Stimulated activated CD8-positive, alpha-beta memory T cell treated with anti-CD3 and anti-CD28 coated beads, Interleukin-7, amount 100 ng/mL, for 1 hour (primary cell): ENCODE measurements at places on chromosomes 5 and 9.

GRCh38 chr9:4812858-4813257, 20.1 kb downstream of the RCL1 start:
- DNase-seq = no peak

DNA sequence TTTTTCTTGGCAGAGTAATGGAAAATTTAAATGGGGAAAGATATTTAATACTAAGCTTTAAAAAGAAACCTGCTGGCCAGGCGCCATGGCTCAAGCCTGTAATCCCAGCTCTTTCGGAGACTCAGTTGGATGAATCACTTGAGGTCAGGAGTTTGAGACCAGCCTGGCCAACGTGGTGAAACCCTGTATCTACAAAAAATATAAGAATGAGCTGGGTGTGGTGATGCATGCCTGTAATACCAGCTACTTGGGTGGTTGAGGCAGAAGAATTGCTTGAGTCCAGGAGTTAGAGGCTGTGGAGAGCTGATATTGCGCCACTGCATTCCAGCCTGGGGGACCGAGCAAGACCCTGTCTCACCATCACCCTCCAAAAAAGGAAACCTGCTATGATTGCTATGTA, 32.8 kb downstream of the TUT7 start:
- DNase-seq = no peak

GRCh38 chr9:107161338-107161737, 121.7 kb upstream of the RAD23B start:
- DNase-seq = no peak

GRCh38 chr9:127144670-127145445, 22.4 kb upstream of the ANGPTL2 start:
- no peak for DNase-seq

- no peak for DNase-seq
Observed at GRCh38 chr9:115230924-115231515, 113.1 kb upstream of the TNC start.

DNA sequence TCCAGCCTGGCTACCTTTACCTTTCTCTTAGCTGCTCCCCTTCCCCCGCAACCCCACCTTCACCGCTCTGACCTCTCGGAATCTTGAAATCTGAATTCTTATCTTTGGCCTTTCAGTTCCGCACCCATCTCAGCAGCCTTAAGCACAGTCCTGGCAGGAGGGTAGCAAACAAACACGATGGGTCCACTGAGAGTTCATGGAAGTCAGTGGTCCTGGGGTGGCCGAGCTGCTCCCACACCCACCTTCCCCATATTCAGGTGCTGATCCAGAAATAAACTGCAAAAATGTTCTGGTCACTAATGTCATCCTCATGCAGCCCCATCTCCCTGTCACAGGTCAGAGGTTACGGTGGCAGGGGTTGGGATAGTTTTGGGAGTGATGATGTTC, 59.6 kb upstream of the TBC1D2 start:
- no peak for DNase-seq

DNA sequence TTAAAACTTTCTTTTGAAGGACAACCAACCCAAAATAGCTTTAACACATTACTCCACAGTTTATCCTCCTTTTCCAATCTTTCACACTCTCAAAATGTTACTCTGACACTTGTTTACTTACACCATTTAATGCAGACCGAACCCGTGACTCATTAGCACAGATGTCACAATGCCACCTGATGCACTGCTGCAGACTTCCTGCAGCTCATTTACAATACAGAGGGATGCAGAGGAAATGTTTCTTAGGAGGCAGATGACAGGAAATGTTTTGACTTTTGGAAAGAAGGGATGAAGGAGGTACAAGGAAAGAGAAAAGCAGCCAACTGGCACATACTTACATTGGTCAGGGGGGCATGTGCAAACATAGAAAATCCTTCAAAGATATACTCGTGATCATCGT, 39.0 kb downstream of the DROSHA start:
- DNase-seq = no peak

GRCh38 chr9:84669288-84670137, at the start of gene NTRK2:
Gene NTRK2 (plus strand): TSS chr9:84669729. CDS start chr9:84670749, 1,020 bp downstream.
- DNase-seq = no peak

GRCh38 chr5:55650386-55650785, 61.7 kb downstream of the SLC38A9 start:
- DNase-seq = no peak

DNA sequence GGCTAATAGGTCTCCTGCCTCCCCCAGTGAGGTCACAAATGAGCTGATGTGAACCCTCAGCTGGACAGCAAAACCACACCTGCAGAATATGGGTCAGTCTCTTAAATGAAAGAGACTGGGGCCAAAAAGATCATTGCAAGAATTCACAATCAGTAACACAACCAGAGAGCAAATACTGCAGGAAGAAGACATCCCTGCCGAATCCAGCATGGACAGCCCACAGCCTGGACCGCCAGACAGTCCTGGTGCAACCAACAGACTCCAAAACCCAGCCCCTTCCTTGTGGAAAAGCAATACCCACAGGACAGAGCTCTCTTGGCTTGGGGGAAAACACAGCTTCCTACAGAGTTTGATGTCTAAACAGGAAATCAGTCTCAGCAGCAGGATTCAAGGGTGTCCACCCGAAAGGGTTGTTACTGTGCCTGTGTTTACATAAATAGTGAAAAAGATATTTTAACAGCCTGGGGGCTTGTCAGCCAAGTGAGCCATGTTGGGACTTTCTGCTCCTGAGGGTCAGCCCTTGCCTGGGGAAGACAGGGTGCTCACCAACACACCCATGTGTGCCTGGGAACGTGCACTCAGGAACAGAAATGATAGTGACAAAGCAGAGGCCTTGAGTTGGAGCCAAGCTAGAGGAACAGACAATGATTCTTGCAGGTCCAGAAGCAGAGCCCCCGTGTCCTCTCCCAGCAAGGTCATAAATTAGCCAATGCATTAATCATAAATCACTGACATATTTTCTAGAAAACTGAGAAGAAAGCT, 106.2 kb downstream of the SEMA5A start:
- DNase-seq = no peak

- DNase-seq = no peak
Observed at GRCh38 chr9:129497005-129497812, 123.7 kb downstream of the C9orf50 start.

DNA sequence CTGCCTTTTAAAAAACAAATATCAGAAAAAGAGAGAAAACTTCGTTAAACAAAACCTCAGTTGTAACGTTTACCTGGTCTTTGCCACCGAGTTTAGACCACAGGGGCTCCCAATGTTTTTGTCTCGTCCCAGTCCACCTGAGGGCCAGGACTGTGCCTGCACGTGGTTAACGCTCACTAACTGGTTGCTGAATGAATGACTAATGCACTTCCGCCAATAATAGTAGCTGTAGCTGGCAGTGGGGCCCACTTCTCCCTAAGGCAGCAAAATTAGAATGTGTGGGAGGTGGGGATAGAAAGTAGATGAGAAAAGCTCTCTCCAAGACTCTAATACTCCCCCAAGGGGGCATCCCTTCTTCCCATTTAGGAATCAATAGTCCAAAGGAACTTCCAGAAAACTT, 29.1 kb upstream of the MED27 start:
- DNase-seq = no peak

DNA sequence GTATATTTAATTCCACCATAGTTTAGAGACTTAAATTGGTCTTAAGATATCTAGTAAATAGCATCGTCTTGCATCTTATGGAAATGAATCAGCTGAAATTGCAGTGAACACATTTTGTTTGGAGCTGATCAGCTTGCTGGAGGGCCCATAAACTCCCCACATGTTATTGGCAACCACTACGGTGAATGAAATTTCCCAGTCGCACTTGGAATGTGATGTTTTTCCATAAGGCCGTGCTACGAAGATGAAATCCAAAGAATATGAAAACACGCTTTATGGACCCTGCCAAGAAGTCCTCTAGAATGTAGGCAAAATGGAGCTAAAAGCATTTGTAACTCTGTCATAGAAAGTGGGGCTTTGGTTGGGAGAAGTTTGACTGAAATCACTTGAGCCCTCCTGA, 572.1 kb downstream of the ACTL7B start:
- no peak for DNase-seq

DNA sequence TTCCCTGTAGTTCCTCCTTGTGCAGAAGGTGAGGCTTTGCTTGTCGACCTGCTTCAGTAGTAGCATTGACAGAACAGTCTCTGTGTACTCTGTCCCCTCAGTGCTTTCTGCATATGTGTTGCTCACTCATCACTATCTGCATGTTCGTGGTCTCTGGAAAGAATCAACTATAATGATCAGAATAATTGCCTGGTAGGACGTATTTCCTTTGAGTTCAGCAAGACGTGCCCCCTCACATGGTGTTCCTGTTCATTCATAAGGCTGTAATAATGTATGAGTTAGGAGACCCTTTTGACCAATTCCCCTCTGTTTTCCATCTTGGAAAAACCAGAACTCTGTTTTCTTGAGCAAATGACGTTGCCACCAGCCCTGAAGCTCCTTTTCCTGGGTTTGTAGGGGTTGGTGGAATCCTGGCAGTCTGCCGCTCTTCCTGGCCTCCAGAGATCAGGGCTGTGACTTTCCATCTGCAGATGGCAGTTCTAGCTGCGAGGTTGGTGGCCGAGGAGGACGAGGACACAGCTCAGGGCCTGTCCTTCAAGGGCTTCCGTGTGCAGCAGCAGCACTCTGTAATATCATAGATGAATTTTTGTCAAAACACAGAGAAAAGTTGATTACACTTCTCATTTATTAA, 61.9 kb downstream of the EXOSC2 start:
- no peak for DNase-seq

- DNase-seq = no peak
Observed at GRCh38 chr5:116411101-116411571, 163.5 kb downstream of the SEMA6A start.

- DNase-seq = no peak
Observed at GRCh38 chr9:1058826-1059487, 8.8 kb downstream of the DMRT2 start.

DNA sequence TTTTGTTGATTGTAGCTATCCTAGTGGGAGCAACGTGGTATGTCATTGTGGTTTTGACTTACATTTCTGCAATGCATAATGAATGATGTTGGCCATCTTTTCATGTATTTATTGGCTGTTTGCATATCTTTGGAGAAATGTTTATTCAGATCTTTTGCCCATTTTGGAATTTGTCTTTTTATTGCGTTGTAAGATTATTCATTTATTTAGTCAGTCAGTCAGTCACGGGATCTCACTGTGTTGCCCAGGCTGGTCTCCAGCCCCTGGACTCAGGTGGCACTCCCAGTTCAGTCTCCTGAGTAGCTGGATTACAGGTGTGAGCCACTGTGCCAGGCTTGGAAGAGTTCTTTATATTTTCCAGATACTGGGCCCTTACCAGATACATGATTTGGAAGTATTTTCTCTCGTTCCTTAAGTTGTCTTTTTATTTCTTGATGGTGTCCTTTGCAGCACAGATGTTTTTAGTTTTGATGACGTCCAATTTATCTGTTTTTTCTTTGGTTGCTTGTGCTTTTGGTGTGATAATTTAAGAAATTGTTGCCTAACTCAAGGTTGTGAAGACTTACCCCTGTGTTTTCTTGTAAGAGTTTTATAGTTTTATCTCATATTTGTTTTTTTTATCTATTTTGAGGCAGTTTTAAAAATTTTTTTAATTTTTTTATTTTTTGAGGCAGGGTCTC, 67.1 kb downstream of the EHMT1 start:
- DNase-seq = no peak

DNA sequence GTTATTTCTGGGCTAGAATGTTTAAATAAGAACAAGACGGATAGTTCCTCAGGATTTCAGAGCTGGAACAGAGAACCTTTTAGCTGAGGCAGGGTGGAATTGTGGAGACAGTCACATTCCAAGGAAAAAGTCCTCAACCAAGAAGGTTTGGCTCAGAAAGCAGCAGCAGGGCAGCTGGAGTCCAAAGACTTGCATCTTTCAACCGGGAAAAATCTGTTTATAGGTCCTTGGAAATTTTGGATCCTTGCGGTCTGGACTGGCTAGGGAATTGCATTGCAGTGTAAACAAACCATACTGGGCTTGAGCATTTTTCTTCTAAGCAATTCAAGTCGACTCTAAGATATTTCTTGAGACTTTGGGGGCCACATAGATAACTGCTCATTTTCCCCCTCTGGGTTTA, 40.8 kb upstream of the HMHB1 start:
- DNase-seq = no peak

DNA sequence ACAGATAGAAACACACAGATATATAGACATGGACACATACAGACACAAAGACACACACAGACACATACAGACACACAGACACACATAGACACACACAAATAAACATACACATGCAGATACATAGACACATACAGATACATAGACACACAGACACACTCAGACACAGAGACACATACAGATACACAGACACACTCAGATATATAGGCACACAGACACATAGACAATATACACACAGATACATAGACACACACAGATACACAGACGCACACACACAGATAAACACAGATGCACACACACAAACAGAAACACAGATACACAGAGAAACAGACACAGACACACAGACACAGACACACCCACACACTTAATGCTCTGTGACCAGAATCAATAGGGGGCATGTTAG, 156.8 kb downstream of the IRX2 start:
- no peak for DNase-seq

DNA sequence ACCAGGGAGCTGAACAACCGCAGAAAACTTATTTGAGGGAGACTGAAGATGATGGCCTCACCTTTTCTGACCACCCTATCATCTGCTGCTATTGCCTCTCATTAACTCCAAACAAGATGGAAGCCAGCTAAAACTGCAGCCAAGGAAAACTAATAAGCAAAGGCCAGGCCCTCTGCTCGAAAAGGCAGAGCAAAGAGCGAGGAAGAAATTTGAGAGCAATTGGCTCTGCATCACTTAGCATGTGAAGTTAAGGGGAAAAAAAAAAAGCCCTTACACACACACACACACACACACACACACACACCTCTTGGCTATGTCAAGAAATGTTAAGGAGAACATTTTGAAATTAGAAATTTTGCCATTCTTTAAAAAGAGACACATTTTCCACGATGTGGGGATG, 228.1 kb upstream of the CYLC2 start:
- no peak for DNase-seq

DNA sequence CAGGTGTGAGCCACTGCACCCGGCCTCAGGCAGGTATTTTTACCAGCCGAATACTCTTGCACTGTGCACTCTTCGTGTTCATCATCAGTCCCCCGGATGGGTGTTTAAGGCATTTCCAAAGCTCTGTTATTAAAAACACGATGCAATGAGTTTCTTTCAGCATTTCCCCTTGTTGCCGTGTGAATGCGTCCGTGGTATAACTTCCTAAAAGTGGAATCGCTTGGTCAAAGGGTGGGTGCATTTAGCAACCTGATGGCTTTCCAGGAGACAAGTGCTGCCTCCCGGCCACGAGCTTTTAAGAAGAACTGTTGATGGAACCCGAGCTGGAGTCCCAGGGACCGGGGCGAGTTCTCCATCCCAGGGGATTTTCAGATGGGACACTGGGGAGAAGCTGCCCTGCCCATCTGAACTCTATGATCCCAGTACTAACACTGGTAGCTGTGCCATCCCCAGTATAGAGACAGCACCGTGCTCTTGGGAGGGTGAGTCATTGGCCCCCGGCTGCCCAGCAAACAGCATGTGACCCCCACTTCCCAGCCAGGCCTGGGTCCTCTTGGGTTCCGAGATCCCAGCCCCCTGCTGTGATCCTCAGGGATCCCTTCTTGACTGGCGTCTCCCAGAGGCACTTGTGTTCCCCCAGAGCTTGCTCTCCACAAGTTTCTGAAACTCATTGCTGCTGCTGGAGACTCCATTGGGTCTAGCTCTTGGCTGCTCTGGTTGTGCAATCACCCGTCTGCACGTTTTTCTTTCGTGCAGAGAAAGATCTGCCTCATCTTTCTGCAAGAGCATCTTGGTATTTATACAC, 169.5 kb upstream of the IER5L start:
- DNase-seq = no peak
